ENCODE measurements at places on chromosomes 4 and X. TPM values are rescaled to one million over a fixed set of nuclear protein-coding genes. Genes with fewer than 3 reads are reported as not detected.

SRPX2 gene
- 1.2 TPM for total RNA-seq

GRCh38 chrX:139759637-139760036, 51.7 kb upstream of the MCF2 start:
- DNase-seq, result no peak

GRCh38 chr4:77104791-77105540, 29.2 kb upstream of the CCNI start:
- DNase-seq, result peak; percentile 50

DNA sequence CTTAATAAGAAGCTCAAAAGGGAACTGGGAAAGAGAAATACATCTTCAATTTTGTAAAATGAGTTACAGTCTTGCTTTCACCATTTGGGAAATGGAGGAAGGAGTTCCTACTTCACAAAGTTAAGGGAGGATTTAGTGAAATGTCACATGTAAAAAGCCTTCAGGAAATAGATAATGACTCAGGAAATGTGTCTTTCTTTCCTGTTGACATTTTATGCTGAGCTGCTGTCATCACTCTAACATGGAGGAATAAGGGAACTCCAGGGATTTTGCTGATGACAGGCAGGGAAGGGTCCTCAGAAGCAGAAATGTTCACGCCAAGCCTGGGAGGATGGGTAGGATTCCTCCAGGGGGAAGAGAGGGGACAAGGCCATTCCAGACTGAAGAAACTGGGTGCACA, 251.1 kb downstream of the USP46 start:
- DNase-seq, result no peak

HTRA3 gene
- 1.2 TPM for total RNA-seq

DNA sequence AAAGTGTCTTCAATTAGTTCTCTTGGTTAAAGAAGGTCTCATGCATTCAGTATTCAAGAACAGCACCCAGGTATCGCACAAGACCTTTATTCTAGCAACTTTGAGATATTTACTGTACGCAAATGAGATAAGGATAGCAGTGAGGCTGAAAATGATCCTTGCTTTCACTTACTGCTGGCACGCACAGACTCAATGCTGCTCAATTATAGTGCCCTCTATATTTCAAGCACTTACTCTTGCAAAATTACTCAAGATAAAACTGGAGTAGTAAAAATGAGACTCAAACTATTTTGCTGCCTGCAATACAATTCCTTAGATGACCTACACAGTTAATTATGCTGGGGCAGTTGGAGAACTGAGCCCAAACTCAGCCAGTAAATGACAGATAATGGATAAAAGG, 60.9 kb downstream of the ADGRA3 start:
- DNase-seq, result no peak

DNA sequence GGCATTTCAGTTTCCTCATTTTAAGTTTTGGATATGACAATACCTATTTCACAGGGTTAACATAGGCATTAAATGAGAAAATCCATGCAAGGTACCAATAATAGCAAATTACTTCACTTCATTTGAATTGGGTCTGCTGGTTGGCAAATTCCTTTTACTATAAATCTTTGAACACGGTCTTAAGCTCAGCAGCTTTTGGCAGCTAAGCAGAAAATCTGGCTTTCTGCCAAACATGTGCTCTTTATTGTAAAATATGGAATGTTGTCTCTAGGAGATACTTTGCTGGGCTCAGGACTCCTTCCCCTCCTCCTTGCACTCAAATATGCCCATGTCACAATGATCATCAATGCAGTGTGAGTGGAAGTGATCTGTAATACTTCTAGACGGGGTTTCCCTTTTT, 16.8 kb upstream of the DMP1 start:
- no peak for DNase-seq

GPR143 gene
- 1.2 TPM for total RNA-seq

- DNase-seq, result no peak
These were observed 261.6 kb downstream of the ARHGAP24 start for GRCh38 chr4:85736571-85736970.

HSFX2 gene
- total RNA-seq, result 2.0 TPM

LUZP4 gene
- not detected for total RNA-seq

AWAT2 gene
- not detected for total RNA-seq

DNA sequence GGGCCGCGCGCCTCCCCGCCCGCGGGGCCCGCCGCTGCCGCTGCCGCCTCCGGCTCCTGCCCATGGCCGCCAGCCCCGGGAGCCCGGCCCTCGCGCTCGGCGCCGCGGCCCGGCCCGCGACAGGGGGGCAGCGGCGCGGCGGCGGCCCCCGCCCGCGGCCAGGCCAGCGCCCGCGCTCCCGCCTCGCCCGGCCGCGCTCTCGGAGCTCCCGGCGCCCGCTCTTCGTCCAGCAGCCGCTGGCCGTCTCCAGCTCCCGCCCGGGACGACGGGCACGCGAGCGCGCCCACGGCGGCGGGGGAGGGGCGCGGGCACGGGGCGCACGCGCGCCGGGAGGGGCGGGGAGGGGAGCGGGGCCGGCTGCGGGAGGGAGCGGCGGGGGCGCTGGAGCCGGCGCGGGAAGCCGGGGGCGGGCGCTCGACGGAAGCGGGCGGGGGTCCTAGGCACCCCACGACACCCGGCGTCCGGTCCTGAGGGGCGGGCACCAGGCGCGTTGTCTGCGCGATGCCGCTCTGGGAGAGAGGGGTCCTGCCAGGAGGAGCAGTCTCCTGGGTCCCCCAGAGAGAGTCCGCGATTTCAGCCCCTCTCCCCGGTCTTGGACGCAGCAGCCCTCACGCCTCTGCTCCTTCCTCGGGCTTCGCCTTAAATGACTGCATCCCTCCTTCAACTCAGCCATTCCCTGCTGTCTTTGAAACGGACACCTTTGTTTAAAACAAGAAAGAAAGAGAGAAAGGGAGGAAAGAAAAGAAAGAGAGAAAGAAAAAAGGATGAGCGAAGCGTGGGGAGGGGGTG, 490 bp upstream of the PDZD4 start:
- no peak for DNase-seq

DNA sequence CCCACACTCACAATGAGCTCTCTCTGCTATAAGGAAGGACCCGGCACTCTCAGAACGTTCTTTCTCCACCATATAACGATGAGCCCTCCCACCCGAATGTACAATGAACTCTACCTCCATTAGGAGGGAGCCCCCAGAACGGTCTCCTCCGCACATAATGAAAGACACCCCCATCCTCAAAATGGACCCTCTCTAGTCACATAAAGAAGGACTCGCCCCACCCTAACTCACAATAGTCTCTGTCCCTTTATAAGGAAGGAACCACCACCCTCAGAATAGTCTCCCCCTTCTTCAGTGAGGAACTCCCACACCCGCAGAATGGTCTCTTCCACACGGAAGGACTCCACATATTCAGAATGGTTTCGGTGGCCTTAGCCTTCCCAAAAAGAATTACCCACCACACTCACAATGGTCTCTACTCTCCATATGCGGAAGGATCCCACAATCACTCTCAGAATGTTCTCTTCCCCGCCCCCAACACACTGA, 477 bp downstream of the SLC35A2 start:
- DNase-seq, result no peak

DNA sequence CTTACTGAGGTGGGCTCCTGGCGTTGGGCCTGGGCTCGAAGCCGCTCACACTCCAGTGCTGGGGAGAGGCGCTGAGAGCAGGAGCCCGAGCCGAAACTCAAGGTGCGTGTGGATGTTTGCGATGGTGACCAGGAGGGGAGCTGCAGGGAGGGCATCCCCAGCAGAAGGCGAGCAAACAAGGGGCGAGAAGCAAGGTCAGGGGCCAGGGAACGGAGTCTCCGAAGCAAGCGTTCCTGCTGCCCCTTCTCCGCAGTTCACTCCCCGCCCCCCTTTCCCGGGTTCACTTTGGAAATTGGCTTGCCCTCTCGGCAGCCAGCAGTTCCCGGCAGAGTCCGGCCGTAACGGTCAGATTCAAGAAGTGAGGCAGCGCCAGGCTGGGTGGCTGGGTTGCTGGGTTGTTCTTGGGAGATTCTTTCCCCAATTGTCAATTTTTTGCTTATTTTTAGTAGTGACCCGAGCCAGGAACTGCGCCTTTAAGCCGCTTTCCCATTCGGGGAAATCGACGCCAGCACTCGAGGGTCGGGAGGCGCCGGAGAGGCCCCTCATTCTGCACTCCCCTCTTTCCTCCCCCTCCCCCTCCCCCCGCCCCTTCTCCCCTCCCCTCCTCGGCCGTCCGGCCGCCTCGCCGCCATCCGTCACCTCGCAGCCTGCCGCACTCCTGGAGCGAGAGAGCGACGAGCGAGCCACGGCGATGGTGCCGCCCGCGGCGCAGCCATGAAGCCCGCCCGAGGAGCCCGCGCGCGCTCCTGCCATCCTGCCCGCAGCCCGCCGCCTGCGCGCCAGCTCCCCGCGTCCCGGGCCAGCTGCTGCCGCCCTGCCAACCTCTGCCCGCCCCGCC, at the start of gene FRMPD3:
Gene FRMPD3, plus strand, starts transcription at position 655 of the 838 bp plus-strand sequence. CDS start 76,937 bp downstream, outside the sequence.
- no peak for DNase-seq

FAM120C gene
- total RNA-seq, result 7.2 TPM

CT83 gene
- total RNA-seq, result not detected

GRPR gene
- 2.2 TPM for total RNA-seq

DHX15 gene
- total RNA-seq, result 225 TPM

GABRA4 gene
- 50.4 TPM for total RNA-seq

DNA sequence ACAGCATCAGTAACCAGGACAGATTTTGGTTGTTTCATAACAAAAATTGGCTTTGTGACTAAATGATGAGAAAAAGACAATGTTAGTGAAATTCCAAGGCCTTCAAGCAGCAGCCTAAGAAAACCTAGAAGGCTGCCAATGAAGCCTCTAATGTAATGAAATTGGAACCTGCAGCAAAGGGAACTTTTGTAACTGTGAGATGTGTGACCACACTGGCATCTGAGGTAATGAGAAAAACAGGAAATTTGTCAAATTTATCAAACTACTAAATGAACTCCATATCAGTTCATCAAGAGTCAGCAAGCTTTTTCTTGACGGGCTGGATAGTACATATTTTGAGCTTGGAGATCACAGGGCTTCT, 30.4 kb upstream of the EMCN start:
- DNase-seq, result no peak

GRCh38 chr4:110106931-110107296, 91.5 kb downstream of the ELOVL6 start:
- no peak for DNase-seq

NAP1L5 gene
- total RNA-seq, result 36.2 TPM

VSIG4 gene
- 22.6 TPM for total RNA-seq

MGST2 gene
- total RNA-seq, result 8.6 TPM

- DNase-seq, result no peak
These were observed 12.0 kb downstream of the HMX1 start for GRCh38 chr4:8859550-8860095.

GRCh38 chr4:56607926-56608325, 73.2 kb downstream of the HOPX start:
- no peak for DNase-seq

DNA sequence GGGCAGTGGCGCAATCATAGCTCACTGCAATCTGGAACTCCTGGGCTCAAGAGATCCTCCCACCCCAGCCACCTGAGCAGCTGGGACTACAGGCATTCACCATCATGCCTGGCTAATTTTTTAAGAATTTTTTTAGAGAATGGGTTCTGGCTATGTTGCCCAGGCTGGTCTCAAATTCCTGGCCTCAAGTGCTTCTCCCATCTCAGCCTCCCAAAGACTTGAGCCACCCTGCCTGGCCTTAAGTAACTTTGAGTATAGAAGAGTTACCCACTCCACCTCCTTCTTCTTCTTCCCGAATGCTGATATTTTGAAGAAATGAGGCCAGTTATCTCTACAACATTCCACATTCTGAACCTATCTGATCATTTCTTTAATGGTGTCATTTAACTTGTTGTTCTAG, 72.4 kb upstream of the WWC2 start:
- DNase-seq, result no peak

GRCh38 chrX:53421125-53421524, 1.3 kb downstream of the SMC1A start:
- no peak for DNase-seq

TSC22D3 gene
- total RNA-seq, result 39.6 TPM

GRCh38 chr4:89837385-89837992, 528 bp upstream of the SNCA start:
- peak; percentile 48 for DNase-seq

DNA sequence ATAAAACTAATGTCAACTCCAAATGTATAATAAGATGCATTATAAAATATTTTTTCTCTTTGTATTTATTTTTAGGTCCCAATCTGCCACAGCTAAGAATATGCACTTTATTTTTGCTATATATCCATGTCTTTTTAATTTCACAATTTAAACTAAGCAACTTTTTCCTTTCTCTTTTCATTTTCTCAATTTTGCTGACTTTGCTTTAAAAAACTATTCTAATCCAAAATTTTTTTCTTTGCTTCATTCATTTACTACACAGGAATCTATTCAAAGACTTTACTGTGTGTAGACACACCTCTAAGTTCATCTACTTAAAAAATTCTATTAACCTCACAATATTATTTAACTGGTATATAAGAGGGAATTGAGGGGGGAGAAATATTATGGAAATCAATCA, 201.9 kb downstream of the ADGRA3 start:
- DNase-seq, result no peak

DNA sequence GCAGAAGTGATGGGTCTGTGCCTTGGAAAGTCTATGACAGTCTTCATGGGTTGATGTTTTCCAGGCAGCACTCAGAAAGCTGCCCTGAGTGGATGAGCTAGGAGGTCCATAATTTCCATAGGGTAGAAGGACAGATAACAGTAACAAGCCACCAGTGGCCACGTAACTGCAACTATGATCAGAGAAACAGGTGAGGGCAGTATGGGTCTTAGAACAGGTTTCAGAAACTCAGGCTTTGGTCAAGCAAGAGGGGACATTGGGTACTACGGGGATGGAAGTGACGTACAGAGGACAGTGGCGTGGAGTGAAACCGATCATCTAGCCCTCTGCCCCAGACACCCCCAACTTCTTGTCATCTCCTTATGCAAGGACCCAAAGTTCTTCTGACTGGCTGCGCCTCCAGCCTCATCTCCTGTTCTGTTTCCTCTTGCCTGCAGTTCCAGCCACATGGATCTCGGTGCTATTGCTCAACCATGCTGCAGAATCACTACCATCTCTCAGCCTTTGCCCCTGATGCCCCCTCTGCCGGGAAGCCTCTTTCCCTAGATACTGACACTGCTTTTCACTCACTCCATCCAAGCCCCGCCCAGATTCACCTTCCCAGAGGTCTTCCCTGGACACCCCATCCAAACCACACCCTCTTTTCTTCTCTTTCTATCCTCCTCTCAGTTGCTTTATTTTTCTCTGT, 123.4 kb downstream of the MFAP3L start:
- DNase-seq, result no peak

- DNase-seq, result peak; percentile 3
These were observed 40.0 kb upstream of the IQSEC2 start for GRCh38 chrX:53321230-53321942.

MCF2 gene
- 12.9 TPM for total RNA-seq

CTAG1A gene
- total RNA-seq, result not detected

ZNF330 gene
- total RNA-seq, result 23.4 TPM

GRCh38 chrX:70013466-70014381, 36.0 kb downstream of the AWAT2 start:
- DNase-seq, result no peak

DNA sequence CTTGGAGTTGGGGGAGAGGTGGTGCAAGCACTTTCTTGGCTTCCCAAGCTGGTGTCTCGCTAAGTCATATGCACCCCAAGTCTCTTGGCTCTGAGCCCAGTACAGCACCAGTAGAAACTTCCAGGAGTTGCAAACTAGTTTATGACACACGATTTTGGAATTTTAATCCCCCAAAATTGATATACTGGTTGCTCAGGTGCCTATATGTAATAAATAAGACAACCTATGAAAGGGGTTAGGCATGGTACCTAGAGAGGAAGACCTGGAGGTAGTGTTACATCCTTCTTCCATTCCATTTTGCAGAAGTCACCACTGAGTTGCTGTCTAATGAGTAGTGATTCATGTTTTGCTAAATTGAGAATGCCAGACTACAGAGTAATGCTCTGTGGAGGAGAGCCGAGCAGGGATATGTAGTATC, 4.3 kb upstream of the SLC4A4 start:
- DNase-seq, result no peak
